Activated CD4-positive, alpha-beta T cell treated with anti-CD3 and anti-CD28 coated beads for 36 hours (primary cell): ENCODE measurements at places on chromosomes 7 and 10. TPM values are rescaled to one million over a fixed set of nuclear protein-coding genes. Genes with fewer than 3 reads are reported as not detected.

- H3K4me1 ChIP-seq = no peaks in the 10 kb centered on the region
- H3K36me3 ChIP-seq = no peaks in the 10 kb centered on the region
- H3K27ac ChIP-seq = no peak overlapping the region
- no peaks in the 10 kb centered on the region for H3K27me3 ChIP-seq
- no peak overlapping the region for H3K4me3 ChIP-seq
- DNase-seq = no peak
Observed at GRCh38 chr7:114533131-114533530, 118.5 kb downstream of the FOXP2 start.

DNA sequence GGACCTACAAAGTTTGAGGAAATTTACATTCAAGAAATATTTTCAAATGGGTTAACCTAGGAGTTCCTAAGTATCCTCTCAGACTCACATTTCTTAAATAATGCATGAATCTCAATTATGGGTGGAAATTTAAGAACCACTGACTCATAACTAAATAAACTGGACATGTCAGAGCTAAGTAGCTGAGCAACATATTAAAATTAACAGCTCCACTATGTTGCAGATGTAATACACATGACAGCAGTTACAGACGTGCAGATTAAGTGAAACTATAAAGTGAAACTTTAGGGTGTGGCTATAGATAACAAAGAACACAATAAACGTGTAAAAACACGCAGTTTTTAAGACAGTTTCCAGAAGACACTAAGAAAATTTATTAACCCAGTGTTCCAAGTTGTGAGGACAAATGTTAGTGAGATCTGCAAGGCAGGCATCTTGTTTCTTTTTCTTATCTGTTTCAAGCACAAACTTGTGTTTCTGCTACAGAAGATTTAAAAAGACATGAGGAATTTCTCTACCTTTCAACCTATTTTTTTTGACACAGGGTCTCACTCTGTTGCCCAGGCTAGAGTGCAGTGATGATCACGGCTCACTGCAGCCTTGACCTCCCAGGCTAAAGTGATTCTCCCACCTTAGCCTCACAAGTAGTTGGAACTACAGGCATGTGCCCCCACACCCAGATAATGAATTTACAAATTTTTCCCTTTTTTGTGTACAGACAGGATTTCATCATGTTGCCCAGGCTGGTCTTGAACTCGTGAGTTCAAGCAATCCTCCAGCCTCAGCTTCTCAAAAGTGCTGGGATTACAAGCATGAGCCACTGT lies 25.3 kb downstream of the DNMBP start:
- H3K27me3 ChIP-seq = no peaks in the 10 kb centered on the region
- no peak for DNase-seq
- no peaks in the 10 kb centered on the region for H3K36me3 ChIP-seq

DNA sequence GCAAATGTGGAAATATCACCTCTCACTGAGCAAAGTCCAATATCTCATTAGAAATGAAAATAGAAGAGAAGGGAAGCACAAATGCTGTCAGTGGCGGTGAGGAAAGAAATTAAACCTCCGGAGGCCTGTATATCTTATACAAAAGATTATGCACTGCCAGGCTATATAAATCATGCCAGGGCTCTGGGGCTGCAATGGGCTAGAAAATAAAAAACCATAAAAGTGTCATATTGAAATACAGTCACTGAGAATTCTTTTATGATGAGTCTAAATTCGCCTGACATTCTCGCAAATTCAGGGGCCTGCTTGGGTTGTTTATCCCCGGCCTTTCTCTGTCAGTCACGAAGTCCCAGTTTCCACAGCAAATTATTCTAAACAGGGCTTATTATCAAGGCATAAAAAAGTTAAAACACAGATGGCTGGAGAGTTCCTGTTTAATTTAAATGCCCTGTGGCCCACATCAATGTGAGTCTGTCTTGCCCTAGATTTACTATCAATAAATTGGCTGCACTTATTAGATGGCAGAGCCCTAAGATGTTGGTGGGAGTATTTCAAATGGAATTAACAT lies 193.8 kb downstream of the SNX10 start:
- no peak overlapping the region for H3K4me3 ChIP-seq
- no peaks in the 10 kb centered on the region for H3K4me1 ChIP-seq
- no peak overlapping the region for H3K27ac ChIP-seq
- H3K27me3 ChIP-seq = peaks cover 4% of the 10 kb centered on the region
- DNase-seq = no peak
- no peaks in the 10 kb centered on the region for H3K36me3 ChIP-seq

DNA sequence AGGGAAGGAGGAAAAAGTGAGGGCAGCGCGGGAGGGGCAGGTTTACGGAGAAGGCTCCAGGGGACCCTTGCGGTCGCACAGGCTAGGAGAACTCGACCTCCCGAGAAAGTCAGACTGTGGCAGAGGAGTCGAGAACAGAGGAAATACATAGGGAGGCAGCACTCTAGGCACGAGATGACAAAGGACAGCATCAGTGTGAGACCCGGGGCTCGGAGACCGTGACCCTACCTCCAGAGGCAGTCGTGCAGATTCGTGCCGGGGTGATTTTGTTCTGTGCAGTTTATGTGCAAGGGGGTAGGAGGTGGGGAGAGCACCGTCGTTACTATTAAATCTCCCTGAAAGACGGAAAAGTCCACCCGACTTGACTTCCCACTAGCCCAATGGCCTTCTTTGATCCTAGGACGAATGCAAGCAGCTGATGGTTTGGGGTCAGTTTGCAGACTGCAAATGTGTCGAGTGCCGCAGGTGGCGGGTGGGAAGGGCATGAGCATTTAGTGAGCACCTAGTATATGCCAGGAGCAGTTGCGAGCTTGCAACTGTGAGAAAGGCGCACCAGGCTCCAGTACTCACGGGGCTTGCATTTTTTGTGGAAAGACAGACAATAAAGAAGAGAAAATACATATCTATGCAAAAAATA lies 674 bp upstream of the OSBPL3 start:
- peak overlapping the region; percentile 90 for H3K4me3 ChIP-seq
- peak overlapping the region; percentile 78 for H3K27ac ChIP-seq
- H3K36me3 ChIP-seq = peaks cover 10% of the 10 kb centered on the region
- H3K27me3 ChIP-seq = no peaks in the 10 kb centered on the region
- H3K4me1 ChIP-seq = peaks cover 50% of the 10 kb centered on the region
- peak; percentile 73 for DNase-seq

GRCh38 chr10:97584060-97584797 lies at the start of gene HOGA1:
Gene HOGA1 (plus strand): TSS chr10:97584389. CDS start chr10:97584704, 315 bp downstream.
- no peak within 1 kb of the TSS for H3K4me3 ChIP-seq
- no peaks in the 10 kb centered on the region for H3K4me1 ChIP-seq
- no peak within 1 kb of the TSS for H3K27ac ChIP-seq
- DNase-seq = no peak
- no peaks in the 10 kb centered on the region for H3K27me3 ChIP-seq
- H3K36me3 ChIP-seq = no peaks in the 10 kb centered on the region

GRCh38 chr7:77409005-77409738 lies 7.0 kb downstream of the GSAP start:
- no peak overlapping the region for H3K4me3 ChIP-seq
- DNase-seq = no peak
- peaks cover 7% of the 10 kb centered on the region for H3K4me1 ChIP-seq
- no peak overlapping the region for H3K27ac ChIP-seq
- H3K27me3 ChIP-seq = no peaks in the 10 kb centered on the region
- H3K36me3 ChIP-seq = peaks cover 2% of the 10 kb centered on the region

DNA sequence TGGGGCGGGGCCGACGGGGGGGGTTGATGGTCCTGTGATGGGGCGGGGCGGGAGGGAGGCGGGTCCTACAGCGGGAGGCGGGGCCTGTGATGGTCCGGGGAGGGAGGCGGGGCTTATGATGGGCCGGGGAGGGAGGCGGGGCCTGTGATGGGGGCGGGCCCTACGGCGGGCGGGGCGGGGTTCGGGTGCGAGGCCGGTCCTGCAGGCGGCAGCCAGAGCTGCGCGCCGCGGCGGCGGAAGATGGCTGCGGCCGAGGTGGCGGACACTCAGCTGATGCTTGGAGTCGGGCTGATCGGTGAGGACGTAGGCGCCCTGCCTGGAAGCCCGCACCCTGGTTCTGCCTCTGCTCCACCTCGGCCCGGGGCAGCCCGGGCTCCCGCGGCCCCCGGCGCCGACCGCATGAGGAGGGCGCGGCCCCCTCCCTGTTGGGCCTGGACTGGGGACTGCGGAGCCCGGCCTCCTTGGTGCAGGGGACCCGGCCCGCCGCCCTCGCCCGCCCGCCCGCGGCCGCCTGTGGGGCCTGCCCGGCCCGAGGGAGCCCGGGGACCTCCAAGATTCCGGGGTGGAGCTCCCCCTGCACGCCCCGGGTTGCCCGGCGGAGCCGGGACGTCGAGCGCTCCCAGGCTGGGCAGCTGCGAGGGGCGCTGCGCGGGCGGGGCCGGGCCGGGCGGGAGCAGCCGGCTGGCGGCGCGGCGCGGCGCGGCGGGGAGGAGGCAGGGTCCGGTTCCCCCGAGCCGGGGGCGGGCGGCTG lies at the start of gene DENND10:
Gene DENND10, plus strand, starts transcription at position 211 of the 751 bp plus-strand sequence. Its CDS starts 30 bp downstream, at position 241.
- peak; percentile 90 for DNase-seq
- no peaks in the 10 kb centered on the region for H3K27me3 ChIP-seq
- peaks cover 10% of the 10 kb centered on the region for H3K4me1 ChIP-seq
- peaks cover 5% of the 10 kb centered on the region for H3K36me3 ChIP-seq
- no peak within 1 kb of the TSS for H3K27ac ChIP-seq

- H3K36me3 ChIP-seq = peaks cover 31% of the 10 kb centered on the region
- no peak overlapping the region for H3K27ac ChIP-seq
- H3K4me3 ChIP-seq = no peak overlapping the region
- DNase-seq = no peak
- no peaks in the 10 kb centered on the region for H3K27me3 ChIP-seq
Observed at GRCh38 chr7:96167424-96167823, 154.5 kb downstream of the SLC25A13 start.

GRCh38 chr7:96949766-96950165 lies 55.6 kb upstream of the DLX6 start:
- no peaks in the 10 kb centered on the region for H3K4me1 ChIP-seq
- H3K27ac ChIP-seq = no peak overlapping the region
- H3K36me3 ChIP-seq = no peaks in the 10 kb centered on the region

DNA sequence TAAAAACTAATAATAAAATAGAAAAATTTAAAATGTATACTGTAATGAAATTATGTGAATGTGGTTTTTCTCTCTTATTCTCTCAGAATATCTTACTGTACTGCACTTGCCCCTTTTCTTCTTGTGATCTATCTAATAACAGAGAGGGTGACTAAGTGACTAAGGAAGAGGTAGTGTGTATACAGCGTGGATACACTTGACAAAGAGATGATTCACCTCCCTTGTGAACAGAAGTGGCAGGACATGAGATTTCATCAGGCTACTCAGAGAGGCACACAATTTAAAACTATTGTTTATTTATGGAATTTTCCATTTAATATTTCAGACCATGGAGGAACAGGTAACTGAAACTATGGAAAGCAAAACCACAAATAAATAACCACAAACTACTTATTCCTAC lies 806.6 kb upstream of the GHITM start:
- H3K27me3 ChIP-seq = no peaks in the 10 kb centered on the region
- H3K36me3 ChIP-seq = no peaks in the 10 kb centered on the region
- H3K4me1 ChIP-seq = no peaks in the 10 kb centered on the region
- H3K4me3 ChIP-seq = no peak overlapping the region

DNA sequence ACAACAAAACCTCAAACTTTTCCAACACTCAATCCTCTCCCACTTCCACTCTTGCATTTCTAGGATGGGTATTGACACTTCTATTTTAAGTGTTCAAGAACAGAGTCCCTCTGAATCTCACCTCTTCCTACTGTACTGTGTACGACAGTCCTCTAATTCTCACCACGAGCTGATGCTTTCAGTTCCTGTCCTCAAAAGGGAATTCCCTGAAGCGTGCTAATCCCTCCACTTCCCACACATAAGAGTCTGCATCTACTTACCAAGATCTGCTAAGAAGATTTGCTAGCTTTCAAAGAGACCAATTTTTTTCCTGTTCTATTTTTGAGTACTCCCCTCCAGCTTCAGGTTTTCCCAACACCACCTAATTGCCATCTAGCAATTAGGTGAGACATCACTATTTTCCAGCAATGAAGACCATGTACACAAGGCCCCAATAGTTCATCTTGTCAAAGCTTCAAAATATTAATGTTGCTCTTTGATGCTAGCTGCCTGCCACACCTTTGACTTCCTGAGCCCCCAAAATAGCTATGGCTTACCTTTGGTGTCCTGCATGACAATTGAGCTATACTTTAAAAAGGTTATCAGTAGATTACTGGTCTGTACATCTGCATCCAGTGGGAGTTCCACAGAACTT lies 54.4 kb downstream of the ARMH3 start:
- DNase-seq = no peak
- peaks cover 30% of the 10 kb centered on the region for H3K36me3 ChIP-seq
- peak overlapping the region; percentile 72 for H3K27ac ChIP-seq
- H3K4me3 ChIP-seq = no peak overlapping the region
- peaks cover 17% of the 10 kb centered on the region for H3K4me1 ChIP-seq
- no peaks in the 10 kb centered on the region for H3K27me3 ChIP-seq

DNA sequence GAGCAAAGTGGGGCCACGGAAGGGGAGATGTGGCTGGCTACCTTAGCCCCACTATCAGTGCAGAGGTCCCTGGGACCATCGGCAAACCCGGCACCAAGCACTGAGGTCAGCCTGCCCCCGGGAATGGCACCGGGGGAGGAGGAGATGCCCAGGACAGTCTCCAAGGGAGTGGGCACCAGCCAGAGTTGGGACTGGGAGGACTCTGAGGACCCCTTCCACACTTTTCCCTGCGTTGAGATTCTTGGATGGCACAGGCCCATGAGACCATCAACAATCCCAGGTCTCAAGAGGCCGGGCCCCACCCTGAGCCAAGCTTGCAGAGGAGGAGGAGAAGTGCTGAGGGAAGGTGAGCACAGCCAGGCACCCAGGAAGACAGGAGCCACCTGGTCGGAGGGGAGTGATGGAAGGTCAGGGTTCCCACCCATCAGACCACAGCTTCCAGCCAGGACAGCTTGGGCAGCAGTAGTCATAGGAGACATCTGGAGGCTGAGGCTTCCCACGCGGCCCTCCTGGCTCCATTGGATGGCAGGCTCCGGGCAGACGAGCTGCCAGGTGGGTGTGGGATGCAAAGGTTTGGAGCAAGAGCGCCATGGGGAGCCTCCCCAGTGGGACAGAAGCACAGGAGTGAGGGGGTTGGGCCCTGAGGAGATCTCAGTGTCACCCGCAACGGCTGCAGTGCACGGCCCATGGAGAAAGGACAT lies 2.6 kb upstream of the OPN4 start:
- no peak overlapping the region for H3K4me3 ChIP-seq
- no peaks in the 10 kb centered on the region for H3K27me3 ChIP-seq
- DNase-seq = peak; percentile 2
- H3K4me1 ChIP-seq = no peaks in the 10 kb centered on the region
- H3K27ac ChIP-seq = no peak overlapping the region

GRCh38 chr10:72254813-72255568 lies 18.7 kb upstream of the DDIT4 start:
- H3K27me3 ChIP-seq = no peaks in the 10 kb centered on the region
- H3K27ac ChIP-seq = peak overlapping the region; percentile 92
- DNase-seq = peak; percentile 64

GRCh38 chr10:90504172-90504571 lies 353.7 kb downstream of the HTR7 start:
- H3K4me1 ChIP-seq = no peaks in the 10 kb centered on the region
- no peaks in the 10 kb centered on the region for H3K36me3 ChIP-seq
- no peak overlapping the region for H3K27ac ChIP-seq

The HOXA1 gene
- 0.14 TPM for total RNA-seq

The PIP gene
- not detected for total RNA-seq

The SORCS3 gene
- total RNA-seq = not detected

The EN2 gene
- not detected for total RNA-seq

The NEUROG3 gene
- total RNA-seq = 0.21 TPM

The AGAP5 gene
- 10.3 TPM for total RNA-seq

The ASB4 gene
- total RNA-seq = not detected

The METTL27 gene
- 2.1 TPM for total RNA-seq

The BICC1 gene
- not detected for total RNA-seq

The ZNF804B gene
- total RNA-seq = not detected
